ENCODE measurements at places on chromosomes 3 and 15.

DNA sequence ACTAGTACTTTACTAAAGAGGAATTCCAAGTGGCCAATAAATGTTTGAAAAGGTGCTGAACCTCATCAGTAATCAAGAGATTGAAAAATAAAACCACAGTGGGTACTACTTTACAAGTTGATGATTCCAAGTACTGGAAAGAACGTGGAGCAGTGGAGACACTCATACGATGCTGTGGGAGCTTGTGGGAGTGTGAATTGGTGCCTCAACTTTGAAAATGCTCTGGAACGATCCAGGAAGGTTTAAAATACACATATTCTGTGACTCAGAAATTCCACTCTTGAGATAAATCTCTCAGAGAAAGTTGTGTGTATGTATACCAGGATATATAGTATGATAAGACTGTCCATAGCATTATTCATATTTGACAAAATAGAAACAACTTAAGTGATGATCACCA, 9.3 kb downstream of the LRCH3 start:
- no peaks in the 10 kb centered on the region for H3K27me3 ChIP-seq
- no peaks in the 10 kb centered on the region for H3K36me3 ChIP-seq
- no peak overlapping the region for H3K27ac ChIP-seq
- DNase-seq = no peak

- H3K36me3 ChIP-seq = no peaks in the 10 kb centered on the region
- peaks cover 6% of the 10 kb centered on the region for H3K4me1 ChIP-seq
- H3K27ac ChIP-seq = peak overlapping the region; percentile 44
- no peaks in the 10 kb centered on the region for H3K27me3 ChIP-seq
- no peak overlapping the region for H3K4me3 ChIP-seq
Observed at GRCh38 chr3:177580437-177580836, 383.2 kb upstream of the TBL1XR1 start.

DNA sequence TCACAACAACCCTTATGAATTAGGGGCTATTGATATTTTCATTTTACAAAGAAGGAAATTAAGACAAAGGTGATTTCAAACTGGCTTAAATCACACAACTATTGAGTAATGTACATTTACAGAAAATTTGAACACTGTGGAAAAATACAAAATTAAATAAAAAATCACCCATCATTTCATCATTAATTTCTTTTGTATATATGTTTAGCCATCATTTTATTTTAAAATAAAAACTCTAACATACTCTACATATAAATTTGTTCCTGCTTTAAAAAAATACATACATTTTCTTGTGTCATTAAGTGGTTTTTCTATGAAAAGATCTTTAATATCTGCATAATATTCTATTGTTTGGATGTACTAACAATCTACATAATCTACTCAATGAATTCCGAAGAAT, 20.2 kb downstream of the CLDN11 start:
- no peak overlapping the region for H3K4me3 ChIP-seq
- H3K27me3 ChIP-seq = no peaks in the 10 kb centered on the region
- no peaks in the 10 kb centered on the region for H3K4me1 ChIP-seq
- no peaks in the 10 kb centered on the region for H3K36me3 ChIP-seq
- DNase-seq = no peak

DNA sequence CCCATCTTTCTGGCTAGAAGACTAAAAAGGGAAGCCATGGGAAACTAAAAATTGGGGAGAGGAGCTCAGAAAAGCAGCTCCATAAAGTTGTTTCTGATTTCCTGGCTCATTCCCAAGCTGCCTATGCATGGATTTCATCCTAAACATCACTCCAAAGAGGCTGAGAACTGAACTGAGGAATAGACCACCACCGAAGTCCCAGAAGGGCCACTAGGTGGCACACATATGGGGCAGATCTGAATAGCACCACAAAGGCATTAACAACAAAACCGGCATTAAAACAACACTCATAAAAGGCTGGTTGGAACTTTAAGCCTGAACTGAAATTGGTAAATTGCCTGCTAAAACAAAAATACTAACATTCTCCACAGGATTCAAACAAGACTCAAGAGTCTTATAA, 106.3 kb downstream of the PLD1 start:
- no peak overlapping the region for H3K4me3 ChIP-seq
- no peaks in the 10 kb centered on the region for H3K36me3 ChIP-seq
- H3K27me3 ChIP-seq = no peaks in the 10 kb centered on the region
- no peak for DNase-seq
- no peaks in the 10 kb centered on the region for H3K4me1 ChIP-seq
- no peak overlapping the region for H3K27ac ChIP-seq

GRCh38 chr15:40325188-40325587, 1.7 kb downstream of the INAFM2 start:
- peak overlapping the region; percentile 68 for H3K4me3 ChIP-seq
- peaks cover 10% of the 10 kb centered on the region for H3K27me3 ChIP-seq
- DNase-seq = no peak
- peaks cover 27% of the 10 kb centered on the region for H3K4me1 ChIP-seq
- H3K27ac ChIP-seq = peak overlapping the region; percentile 85

DNA sequence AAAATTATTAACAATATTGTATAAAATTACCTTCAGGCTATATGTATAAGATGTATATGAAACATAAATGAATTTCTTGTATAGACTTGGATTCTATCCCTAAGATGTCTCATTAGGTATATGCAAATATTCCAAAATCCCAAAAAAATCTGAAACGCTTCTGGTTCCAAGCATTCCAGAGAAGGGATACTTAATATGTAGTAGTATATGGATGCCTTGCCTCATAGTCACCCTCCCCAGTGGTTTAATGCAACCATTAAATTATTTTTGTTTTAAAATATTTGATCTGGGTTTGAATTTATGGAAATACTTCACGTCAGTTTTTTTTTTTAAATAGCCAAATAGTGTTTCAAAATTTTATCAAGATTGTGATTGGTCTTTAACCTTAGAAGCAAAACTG, 27.2 kb downstream of the PLCL2 start:
- no peak overlapping the region for H3K4me3 ChIP-seq
- no peak overlapping the region for H3K27ac ChIP-seq
- no peaks in the 10 kb centered on the region for H3K36me3 ChIP-seq
- no peak for DNase-seq
- no peaks in the 10 kb centered on the region for H3K4me1 ChIP-seq

DNA sequence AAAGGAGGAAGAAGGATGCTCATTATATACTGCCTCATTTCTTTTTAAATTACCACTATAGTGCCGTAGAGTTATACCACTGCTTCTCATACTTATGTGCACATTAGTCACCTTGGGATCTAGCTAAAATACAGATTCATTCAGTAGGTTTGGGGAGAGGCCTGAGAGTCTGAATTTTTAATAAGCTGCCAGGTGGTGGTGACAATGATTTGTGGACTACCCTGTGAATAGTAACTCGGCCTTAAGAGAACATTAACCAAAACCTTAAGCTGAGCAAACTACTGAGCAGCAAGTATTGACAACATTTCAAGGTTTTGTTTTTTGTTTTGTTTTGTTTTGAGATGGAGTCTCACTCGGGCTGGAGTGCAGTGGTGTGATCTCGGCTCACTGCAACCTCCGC, 19.8 kb downstream of the UBA5 start:
- H3K36me3 ChIP-seq = peaks cover 96% of the 10 kb centered on the region
- H3K4me3 ChIP-seq = no peak overlapping the region
- no peaks in the 10 kb centered on the region for H3K4me1 ChIP-seq
- H3K27me3 ChIP-seq = no peaks in the 10 kb centered on the region
- no peak for DNase-seq

- peaks cover 4% of the 10 kb centered on the region for H3K36me3 ChIP-seq
- no peak for DNase-seq
- H3K4me1 ChIP-seq = peaks cover 79% of the 10 kb centered on the region
Observed at GRCh38 chr15:85706779-85707518, 87.8 kb downstream of the KLHL25 start.

GRCh38 chr15:79849789-79850188, 47.0 kb downstream of the MTHFS start:
- no peak overlapping the region for H3K4me3 ChIP-seq
- DNase-seq = no peak
- H3K36me3 ChIP-seq = no peaks in the 10 kb centered on the region
- H3K27ac ChIP-seq = no peak overlapping the region
